GM20000 (cell line): ENCODE measurements at places on chromosomes 12 and 14.

DNA sequence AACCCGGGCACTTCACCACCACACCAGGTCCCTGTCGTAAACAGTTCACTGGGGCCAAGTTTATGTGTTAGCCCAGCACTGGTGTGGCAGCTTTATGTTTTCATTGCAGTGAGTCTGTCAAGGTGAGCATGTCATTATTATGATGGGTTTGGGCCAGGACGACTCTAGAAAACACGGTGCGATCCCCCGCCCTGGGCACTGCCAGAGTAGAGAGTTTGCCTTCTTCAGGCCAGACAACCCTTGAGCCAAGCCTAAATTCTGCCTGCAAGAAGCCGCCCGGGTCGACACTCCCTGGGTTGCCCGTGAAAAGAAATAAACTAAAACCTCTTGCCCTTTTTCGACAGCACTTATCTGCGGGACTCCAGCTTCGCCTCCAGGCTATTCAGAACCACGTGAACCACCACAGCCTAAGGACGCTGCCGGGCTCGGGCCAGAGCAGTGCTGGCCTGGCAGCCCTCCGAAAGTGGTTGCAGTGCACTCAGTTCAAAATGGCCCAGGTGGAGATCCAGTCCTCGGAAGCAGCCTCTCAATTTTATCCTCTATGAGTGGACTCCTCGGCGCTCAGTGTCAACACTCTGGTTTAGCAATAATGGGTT, 81.8 kb downstream of the PRIMA1 start:
- DNase-seq, result no peak

GRCh38 chr12:20183563-20183962, 184.8 kb upstream of the PDE3A start:
- no peak for DNase-seq

GRCh38 chr14:37571391-37571790, 23.7 kb downstream of the FOXA1 start:
- DNase-seq, result no peak

DNA sequence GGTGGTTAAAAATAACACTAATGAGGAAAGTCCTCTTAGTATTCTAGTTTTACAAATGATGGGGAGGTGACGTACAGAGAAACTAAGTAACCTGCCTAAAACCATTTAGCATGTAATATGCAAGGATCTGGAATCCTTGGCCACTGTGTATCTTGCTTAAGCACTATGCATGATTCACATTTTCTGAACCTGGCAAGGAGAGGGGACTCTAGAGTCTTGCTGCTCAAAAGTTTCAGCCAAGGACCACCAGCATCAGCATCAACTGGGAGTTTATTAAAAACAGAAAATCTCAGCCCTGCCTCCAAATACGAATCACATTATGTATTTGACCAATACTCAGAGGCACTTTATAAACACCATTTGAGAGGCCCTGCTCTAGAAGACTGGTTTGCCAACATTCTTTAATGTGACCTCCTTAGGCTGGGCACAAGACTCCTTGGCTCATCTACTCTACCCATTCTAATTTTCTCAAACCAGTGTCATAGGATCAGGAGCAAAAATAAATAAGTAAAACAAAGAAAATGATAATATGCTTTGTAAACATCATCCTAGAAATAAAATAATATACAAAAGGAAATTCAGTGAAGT, 52.9 kb downstream of the ABCC9 start:
- DNase-seq, result no peak

- no peak for DNase-seq
Observed at GRCh38 chr12:90129366-90130030, 420.9 kb upstream of the ATP2B1 start.
